ENCODE measurements at places on chromosomes 6 and 20. TPM values are rescaled to one million over a fixed set of nuclear protein-coding genes. Genes with fewer than 3 reads are reported as not detected.

Gene FOXC1
- 4.9 TPM for total RNA-seq

- DNase-seq, result no peak
Measured at GRCh38 chr6:91886183-91886795, 1299.4 kb upstream of the MAP3K7 start.

- no peak for DNase-seq
Measured at GRCh38 chr20:59318201-59318790, 17.9 kb downstream of the EDN3 start.

GRCh38 chr6:26318459-26319404 lies 46.3 kb upstream of the BTN3A2 start:
- DNase-seq, result no peak

Data from stomach (tissue), 19 donors.